Activated CD4-positive, alpha-beta T cell treated with anti-CD3 and anti-CD28 coated beads for 1 hour (primary cell): ENCODE measurements at places on chromosomes 6 and 20.

DNA sequence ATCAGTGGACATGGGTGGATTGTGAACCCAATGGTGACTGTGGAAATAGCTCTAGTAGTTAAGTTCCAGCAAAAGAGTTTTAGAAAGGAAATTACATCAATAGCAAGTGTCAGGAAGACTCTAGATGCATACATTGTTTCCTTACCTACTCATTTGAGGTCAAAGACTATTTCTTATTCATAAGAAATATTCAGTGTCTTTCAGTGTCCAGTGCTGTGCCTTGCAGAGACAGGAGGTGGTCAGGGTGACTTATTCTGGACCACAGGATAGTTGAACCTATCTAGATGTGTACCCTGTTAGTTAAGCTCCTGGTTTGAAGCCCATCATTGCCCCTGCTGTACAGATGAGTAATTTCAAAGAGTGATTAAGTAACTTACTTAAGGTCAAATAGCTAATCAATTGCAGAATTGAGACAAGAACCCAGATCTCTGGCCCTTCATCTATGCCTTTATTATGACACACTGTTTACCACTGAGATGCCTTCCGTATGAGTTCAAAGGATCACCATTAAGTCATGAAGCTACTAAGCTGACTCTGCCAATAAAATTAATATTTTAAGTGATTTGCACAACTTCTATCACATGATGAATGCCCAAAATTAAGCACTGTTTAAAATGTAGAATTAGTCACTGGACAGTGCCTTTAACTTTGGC is 136.1 kb downstream of the PDSS2 start:
- DNase-seq, result no peak

GRCh38 chr6:91023529-91023928 is 436.7 kb upstream of the MAP3K7 start:
- no peak for DNase-seq

DNA sequence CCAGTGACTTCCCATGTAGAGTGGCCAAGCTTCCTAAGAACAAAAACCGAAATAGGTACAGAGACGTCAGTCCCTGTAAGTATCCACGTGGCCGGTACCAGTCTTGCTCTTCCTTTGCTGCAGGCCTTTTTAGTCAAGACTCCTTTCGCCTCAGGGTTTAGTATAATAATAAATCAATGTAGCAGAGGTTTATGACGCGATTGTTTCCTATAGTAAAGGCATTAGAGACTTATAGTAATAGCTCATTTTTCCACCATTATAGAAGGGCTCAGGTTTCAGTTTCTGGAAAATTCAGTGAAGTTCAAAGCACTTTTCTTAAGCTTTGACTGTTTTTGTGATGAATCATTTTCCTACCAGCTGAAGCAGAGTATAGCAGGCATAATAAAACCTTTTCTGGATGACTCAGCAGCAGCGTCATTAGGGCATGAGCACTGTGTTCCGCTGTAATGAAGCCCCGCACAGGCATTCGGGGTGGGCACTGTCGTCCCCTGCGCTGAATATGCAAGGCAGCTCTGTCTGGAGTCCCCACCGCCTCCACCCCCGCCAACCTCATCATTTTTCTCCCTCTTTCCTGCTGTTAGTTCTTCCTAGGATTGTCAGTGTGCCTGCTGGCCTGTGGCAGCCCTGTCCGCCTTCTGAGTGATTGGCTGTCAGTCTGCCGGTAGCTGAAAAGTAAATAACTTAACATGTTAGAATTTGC is 51.3 kb downstream of the PTPN1 start:
- peak; percentile 49 for DNase-seq

DNA sequence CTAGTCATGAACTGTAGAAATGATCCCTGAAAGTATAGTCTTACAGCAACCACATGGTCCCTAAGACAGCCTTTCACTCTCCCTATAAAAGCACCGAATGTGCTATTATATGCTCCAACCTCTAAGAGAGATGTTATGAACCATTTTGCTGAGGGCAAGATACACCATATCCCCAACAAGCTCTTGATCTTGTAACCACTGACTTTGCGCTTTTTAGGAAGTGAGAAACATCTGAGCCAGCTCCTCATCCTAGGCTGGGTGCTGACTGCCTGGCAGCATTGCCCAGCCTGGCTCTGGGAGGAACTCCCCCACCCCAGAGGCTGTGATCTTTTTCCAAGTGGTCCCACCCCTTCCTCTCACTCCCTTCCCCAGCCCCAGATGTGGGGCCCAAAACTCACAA is 3.1 kb upstream of the EMILIN3 start:
- no peak for DNase-seq

DNA sequence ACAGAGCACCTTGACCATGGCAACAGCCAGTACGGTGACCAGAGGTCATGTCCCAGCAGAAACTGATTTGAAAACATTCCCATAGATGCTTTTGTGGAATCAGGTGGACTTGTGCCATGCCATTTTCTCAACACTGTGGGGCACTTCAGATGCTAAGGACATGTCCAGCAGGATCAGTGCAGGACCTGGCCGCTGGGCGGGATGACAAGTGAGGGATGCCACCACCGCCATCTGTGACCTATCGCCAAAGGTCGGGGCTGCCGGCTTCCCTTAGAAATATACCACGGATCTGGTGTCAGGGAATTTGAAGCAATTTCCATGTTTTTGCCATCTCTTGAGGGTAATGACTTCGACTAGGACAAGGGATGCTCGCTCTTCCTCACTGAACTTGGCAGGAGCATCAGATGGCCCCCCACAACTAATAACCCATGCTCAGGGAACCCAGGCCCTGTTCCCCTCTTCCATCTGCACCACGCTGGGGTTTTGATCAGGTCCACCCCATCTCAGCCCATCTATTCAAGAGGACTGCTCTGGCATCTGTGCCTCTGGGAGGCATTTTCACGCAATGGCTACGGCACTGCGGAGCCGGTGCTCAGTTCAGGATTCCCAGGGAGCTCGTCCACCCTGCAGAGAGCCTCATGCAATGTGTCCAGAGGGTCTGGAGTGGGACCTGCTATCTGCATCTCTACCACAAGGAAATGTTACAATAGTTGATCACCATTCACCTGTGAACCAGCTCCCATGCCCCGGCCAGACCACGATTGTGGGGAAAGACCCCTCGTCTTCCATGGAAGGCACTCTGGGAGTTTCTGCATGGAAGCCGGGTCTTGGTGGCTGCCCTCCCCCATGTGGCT is 302.6 kb downstream of the TAF4 start:
- DNase-seq, result no peak

DNA sequence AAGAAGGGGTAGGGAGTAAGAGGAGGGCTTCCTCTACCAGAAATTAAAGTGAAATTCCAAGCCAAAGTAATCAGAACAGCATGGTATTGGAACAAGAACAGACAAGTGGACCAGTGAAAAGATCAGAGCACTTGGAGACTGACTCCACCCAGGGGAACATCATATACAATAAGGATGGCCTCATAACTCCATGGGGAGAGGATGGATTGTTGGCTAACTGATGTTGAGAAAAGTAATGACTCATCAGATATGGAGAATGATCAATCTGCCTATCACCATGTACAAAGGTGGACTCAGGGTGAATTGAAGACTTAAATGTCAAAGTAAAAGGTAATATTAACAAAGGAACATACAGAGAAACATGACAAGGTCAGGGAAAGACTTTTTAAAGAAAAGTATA is 12.8 kb downstream of the SLC22A3 start:
- DNase-seq, result no peak

DNA sequence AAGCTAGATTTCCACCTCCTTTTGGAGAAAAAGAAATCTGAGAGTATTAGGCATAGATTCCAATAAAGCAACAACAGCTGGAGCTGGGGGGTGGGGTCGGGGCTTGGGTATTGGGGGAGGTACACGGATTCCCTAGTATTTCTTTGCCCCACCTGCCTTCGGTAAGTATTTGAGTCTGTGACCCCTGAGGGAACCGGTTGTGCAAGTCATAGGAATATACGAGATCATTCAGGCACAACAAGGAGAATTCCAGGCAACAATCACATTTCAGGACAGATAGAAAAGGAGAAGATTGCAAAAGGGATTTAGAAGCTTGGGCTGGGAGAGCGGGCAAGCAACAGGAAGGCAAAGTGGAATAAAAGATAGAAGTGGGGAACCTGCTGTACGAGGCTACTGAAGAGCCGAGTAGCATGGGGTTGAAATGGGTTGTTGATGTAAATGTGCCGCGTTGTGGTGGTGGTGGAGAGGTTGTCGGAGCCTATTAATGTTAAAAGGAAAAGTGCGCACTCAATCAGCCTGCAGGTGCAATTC is 148.9 kb downstream of the BCAS1 start:
- no peak for DNase-seq

GRCh38 chr6:9428421-9429172 is 986.3 kb downstream of the TFAP2A start:
- DNase-seq, result no peak

DNA sequence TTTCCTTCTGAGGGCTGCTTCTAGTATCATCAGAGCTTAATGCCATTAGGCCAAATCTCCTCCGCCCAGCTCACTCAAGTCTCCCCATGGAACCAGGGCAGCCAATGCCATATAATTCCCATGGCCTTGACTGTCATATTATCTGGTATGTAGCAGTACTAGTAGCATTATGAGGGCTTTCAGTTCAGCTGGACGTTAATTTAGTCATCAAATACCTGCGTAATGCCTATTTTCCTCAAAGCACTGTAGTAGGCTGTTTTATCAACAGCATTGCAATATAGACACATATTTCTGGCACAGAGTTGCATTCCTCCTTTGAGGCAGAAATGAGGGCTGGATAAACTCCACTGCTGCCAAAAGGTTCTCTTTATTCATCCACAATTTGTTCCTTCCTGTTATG is 1.7 kb downstream of the KCTD20 start:
- DNase-seq, result no peak

GRCh38 chr20:63735859-63736718 is at the start of gene LIME1:
Gene LIME1 (plus strand): TSS chr20:63736664. CDS start chr20:63737550, 886 bp downstream.
- peak; percentile 62 for DNase-seq

- no peak for DNase-seq
Measured at GRCh38 chr6:44052419-44053023, 74.7 kb downstream of the MRPL14 start.

- DNase-seq, result no peak
Measured at GRCh38 chr6:159505140-159505922, 187.7 kb downstream of the SOD2 start.

DNA sequence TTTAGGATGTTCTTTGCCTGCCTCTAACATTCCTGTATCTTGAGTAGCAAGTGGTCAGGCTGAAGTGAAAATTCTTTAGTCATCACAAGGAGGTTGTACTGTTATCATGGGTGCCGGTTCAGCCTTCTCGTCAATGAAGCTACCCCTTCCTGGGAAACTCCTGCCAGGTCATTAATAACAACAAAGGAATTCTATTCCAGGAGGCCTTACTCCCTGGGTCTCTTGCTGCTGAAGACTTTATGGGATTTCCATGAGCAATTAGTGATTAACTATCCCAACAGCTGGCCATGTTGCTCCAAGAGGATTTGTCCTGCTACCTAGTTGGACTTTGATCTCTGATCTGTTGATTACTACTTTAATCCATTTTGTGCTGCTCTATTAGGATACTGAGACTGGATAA is 62.7 kb upstream of the ELOVL5 start:
- DNase-seq, result no peak

- no peak for DNase-seq
Measured at GRCh38 chr6:14380901-14381828, 263.6 kb downstream of the CD83 start.

DNA sequence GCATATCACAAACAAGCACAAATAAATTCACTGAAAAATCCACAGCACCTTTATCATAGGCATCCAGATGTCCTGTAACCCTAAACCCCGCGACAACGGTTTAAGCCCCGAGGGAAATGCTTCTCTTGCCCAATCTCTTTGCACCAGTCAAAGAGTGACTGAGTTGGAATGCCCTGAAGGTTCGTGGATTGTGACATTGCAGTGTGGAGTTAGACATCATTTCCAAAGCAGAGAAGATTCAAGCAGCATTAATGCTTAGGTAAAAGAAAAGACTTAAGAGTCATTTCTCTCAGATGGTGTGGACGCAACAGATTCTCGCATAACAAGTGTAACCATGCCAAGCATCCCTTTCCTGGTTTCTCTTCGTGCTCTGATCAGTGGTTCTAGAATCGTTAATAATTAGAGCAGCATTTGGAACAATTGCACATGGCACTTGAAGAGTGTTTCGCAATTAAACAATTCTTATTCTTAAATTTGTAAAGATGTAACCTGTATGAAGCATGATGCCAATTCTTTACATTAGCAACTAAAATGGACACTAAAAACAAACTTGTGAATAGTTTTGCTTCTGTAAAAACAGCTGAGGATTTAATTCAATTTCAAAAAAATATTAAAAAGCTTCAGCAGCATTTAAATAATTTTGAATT is 121.6 kb downstream of the HIVEP2 start:
- DNase-seq, result no peak

- DNase-seq, result no peak
Measured at GRCh38 chr6:75579951-75580350, 21.7 kb upstream of the SENP6 start.

GRCh38 chr20:58048096-58048702 is 180.3 kb downstream of the ANKRD60 start:
- DNase-seq, result no peak

DNA sequence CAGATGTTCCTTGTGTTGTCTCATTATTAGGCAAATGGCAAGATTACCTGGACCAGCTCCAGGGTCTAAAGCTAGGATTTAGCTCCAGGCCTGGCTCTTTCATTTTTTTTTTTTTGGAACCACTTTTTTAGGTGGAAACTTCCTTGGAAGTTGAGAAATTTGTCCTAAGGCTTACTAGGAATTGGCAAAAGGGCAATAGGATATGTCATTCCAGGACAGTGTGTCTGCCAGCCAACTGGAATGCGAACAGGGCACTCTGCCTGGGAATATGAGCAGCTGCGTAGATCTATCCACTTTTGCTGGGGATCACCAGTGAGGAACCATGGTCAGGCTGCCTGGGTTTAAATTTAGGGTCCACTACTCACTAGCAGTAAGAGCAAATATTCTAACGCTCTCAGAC is 304.0 kb downstream of the TSHZ2 start:
- DNase-seq, result no peak

- DNase-seq, result no peak
Measured at GRCh38 chr6:101016163-101016562, 135.0 kb upstream of the ASCC3 start.

- DNase-seq, result no peak
Measured at GRCh38 chr6:169326067-169326799, 72.6 kb upstream of the THBS2 start.

- no peak for DNase-seq
Measured at GRCh38 chr20:63254232-63254605, at the start of gene NKAIN4. Gene NKAIN4 (minus strand): TSS chr20:63254463. CDS start chr20:63254450, 13 bp downstream.

DNA sequence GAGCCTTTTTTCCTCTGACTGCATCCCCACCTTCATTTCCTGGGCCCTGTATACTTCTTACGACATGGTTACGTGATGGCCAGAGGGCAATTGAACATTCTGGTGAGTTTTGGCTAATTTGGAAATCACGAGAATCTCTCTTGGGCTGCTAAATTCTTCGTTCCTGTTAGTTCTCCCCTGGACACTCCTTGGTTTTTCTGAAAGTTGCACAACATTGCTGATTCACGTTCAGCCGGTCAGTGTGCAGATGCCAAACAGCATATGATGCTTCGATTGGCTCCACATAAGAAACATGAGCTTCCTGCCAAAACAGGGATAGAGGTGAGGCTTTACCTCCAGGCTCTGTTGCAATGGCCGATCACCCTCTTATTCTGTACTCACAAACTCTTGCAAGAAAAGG is 119.4 kb upstream of the LY86 start:
- DNase-seq, result no peak

GRCh38 chr6:139647016-139647415 is 272.6 kb upstream of the CITED2 start:
- no peak for DNase-seq
